Central memory CD8-positive, alpha-beta T cell (primary cell): ENCODE measurements at places on chromosomes 12 and 14.

DNA sequence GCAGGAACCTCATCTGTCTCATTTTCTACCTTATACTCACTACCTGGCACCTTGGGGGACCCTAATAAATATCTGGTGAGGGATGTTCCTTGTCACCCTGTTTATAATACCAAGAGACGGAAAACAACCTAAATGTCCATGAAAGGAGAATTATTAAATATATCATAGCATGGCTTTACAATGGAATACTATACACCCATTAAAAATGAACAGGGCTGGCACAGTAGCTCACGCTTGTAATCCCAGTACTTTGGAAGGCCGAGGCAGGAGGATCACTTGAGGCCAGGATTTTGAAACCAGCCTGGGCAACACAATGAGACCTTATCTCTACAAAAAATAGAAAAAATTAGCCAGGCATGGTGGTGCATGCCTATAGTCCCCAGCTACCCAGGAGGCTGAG, 34.3 kb upstream of the SPPL3 start:
- peaks cover 35% of the 10 kb centered on the region for H3K27me3 ChIP-seq
- H3K27ac ChIP-seq: no peak overlapping the region
- H3K4me1 ChIP-seq: no peaks in the 10 kb centered on the region
- H3K36me3 ChIP-seq: peaks cover 2% of the 10 kb centered on the region

GRCh38 chr12:2003676-2004112, 563 bp downstream of the DCP1B start:
- DNase-seq: no peak
- peaks cover 34% of the 10 kb centered on the region for H3K4me1 ChIP-seq
- H3K4me3 ChIP-seq: peak overlapping the region; percentile 96
- peaks cover 12% of the 10 kb centered on the region for H3K36me3 ChIP-seq
- H3K27me3 ChIP-seq: no peaks in the 10 kb centered on the region

GRCh38 chr12:59929110-59929509, 333.3 kb downstream of the SLC16A7 start:
- H3K36me3 ChIP-seq: peaks cover 2% of the 10 kb centered on the region
- no peak for DNase-seq
- no peaks in the 10 kb centered on the region for H3K4me1 ChIP-seq
- H3K4me3 ChIP-seq: no peak overlapping the region
- H3K27ac ChIP-seq: no peak overlapping the region
- H3K27me3 ChIP-seq: no peaks in the 10 kb centered on the region

GRCh38 chr12:5461966-5462365, 30.1 kb downstream of the NTF3 start:
- no peaks in the 10 kb centered on the region for H3K4me1 ChIP-seq
- peaks cover 3% of the 10 kb centered on the region for H3K36me3 ChIP-seq
- H3K4me3 ChIP-seq: no peak overlapping the region
- DNase-seq: no peak
- no peak overlapping the region for H3K27ac ChIP-seq

DNA sequence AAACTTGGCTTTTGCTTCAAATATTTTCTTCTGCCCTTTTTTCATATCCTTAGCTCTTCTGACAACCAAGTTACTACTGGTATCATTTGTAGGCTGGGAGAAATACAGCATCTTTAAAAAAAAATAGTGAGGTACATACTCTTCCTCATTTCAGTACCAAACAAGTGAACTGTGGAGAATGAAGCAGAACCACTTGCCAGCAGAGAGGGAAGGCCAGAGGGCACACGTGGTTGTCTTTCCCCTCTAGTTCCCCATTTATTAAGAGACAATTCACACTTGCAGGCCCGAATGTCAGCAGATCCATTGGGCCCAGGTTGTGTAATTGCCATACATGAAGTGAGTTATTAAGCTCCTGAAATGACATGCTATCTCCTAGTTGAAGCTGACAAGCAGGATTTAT, 3.2 kb downstream of the SUSD6 start:
- H3K4me3 ChIP-seq: peak overlapping the region; percentile 80
- peak overlapping the region; percentile 94 for H3K27ac ChIP-seq
- H3K27me3 ChIP-seq: no peaks in the 10 kb centered on the region
- no peak for DNase-seq
- H3K36me3 ChIP-seq: peaks cover 12% of the 10 kb centered on the region

DNA sequence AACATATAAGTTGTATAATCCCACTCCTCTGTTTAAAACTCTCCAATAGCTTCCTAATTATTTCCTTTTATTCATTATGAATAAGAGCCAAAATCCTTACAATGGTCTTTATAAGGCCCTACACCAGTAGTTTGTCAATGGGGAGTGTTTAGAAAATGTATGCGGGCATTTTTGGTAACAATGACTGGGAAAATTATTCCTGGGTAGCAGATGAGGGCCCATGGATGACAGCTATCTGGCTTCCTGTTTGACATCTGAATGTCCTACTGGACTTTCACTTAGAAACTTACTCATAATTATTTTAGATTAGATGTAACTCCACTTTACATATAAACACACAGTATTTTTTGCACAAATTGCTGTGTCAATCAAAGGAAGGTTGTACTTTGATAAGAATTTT, 101.2 kb downstream of the PAPLN start:
- H3K36me3 ChIP-seq: peaks cover 2% of the 10 kb centered on the region
- DNase-seq: no peak
- peaks cover 12% of the 10 kb centered on the region for H3K4me1 ChIP-seq
- no peak overlapping the region for H3K4me3 ChIP-seq

DNA sequence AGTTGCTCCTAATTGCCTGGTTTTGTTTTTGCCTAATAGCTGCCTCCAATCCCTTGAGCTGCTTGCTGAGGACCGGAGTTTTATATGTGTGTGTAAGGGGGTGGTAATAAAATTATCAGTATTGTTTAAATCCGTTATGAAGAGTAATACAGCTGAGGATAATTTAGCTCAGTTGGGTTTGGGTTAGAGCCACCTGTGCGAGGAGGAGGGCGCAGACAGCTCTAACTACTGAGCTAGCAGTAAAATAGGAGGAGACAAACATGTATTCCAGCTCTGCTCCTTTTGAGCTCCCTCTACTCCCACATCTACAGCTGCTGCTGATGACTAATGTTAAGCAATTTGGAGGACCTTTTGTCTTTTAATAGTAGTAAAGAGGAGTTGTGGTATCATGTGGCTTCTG, 61.5 kb downstream of the SPATS2 start:
- H3K36me3 ChIP-seq: no peaks in the 10 kb centered on the region
- no peak overlapping the region for H3K4me3 ChIP-seq
- H3K27ac ChIP-seq: no peak overlapping the region
- DNase-seq: no peak
- H3K27me3 ChIP-seq: no peaks in the 10 kb centered on the region
- H3K4me1 ChIP-seq: no peaks in the 10 kb centered on the region

DNA sequence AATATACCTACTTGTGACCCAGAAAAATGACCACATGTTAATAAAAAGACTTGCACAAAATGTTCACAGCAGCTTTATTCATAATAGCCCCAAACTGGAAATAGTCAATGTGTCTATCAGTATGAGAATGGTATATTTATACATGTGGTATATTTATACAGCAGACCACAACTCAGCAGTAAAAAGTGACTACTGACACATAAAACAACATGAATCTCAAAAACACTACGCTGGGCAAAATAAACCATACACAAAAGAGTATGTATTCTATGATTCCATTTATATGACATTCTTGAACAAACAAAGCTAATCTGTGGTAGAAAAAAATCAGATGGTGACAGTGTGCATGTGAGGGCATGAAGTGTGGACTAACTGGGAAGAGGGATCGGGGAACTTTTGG, 35.1 kb downstream of the ARF6 start:
- H3K27me3 ChIP-seq: no peaks in the 10 kb centered on the region
- DNase-seq: no peak
- no peak overlapping the region for H3K27ac ChIP-seq
- H3K4me3 ChIP-seq: no peak overlapping the region

GRCh38 chr12:56164345-56164729, 6.2 kb downstream of the MYL6 start:
- H3K4me1 ChIP-seq: peaks cover 36% of the 10 kb centered on the region
- H3K4me3 ChIP-seq: peak overlapping the region; percentile 25
- peak overlapping the region; percentile 77 for H3K27ac ChIP-seq
- no peaks in the 10 kb centered on the region for H3K27me3 ChIP-seq

GRCh38 chr12:110269622-110270124, 11.4 kb upstream of the ATP2A2 start:
- no peak overlapping the region for H3K27ac ChIP-seq
- DNase-seq: no peak
- H3K27me3 ChIP-seq: peaks cover 38% of the 10 kb centered on the region
- no peak overlapping the region for H3K4me3 ChIP-seq
- no peaks in the 10 kb centered on the region for H3K4me1 ChIP-seq
- no peaks in the 10 kb centered on the region for H3K36me3 ChIP-seq

DNA sequence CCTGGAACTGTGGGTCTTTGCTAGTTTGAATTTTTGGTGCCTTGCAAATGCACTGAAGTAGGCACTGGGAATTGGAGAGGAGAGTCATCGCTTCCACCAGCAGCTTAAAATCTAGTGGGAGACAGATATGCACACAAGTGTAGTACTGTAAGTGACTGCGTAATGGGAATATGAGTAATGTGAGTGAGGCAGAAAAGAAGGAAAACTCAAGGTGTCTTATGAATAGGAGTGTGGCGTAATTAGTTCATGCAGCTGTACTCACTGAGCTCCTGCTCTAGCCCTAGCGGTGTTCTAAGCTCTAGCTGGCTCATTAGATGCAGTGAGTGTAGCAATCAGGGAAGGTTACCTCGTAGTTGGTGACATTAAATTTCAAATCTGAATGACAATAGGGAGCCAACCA, 2.8 kb downstream of the TCP11L2 start:
- H3K27me3 ChIP-seq: no peaks in the 10 kb centered on the region
- H3K27ac ChIP-seq: peak overlapping the region; percentile 44
- DNase-seq: no peak
- H3K36me3 ChIP-seq: peaks cover 37% of the 10 kb centered on the region
- H3K4me3 ChIP-seq: no peak overlapping the region

DNA sequence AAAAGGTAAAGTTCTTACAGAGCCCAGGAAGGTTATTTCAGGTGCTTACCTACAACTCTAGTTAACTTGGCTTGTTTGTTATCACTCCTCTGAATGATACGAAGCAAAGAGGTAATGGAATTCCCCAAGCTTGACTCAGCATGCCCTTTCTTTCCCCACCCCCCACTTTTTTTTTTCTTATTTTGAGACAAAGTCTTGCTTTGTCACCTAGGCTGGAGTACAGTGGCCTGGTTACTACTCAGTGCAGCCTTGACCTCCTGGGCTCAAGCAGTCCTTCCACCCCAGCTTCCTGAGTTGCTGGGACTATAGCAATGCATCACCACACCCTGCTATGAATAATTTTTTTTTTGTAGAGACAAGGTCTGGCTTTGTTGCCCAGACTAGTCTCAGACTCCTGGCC, 17.1 kb upstream of the YBX3 start:
- DNase-seq: no peak
- peaks cover 25% of the 10 kb centered on the region for H3K27me3 ChIP-seq
- H3K4me3 ChIP-seq: no peak overlapping the region

DNA sequence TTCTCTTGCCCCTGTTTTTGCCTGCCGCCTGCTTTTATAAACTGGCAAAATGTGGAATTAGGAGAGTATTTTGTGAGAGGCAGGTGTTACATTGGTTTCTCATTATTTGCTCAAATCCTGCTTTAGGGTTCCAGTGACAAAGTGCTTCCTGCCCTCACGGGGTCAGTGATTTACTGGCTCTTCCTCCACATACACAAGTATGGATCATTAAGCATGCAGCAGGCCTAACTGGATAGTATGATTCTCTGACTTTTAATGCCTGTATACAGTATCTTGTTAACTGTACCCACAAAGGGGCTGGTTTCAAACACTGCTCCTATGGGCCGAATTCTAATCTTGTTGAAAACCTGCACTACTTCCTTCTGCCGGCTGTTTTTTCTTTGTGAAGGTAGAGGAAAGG, 63.2 kb downstream of the PTCSC3 start:
- no peaks in the 10 kb centered on the region for H3K4me1 ChIP-seq
- H3K27me3 ChIP-seq: no peaks in the 10 kb centered on the region
- no peaks in the 10 kb centered on the region for H3K36me3 ChIP-seq
- no peak for DNase-seq

GRCh38 chr12:109439181-109439580, 37.9 kb downstream of the KCTD10 start:
- H3K27ac ChIP-seq: no peak overlapping the region
- peaks cover 3% of the 10 kb centered on the region for H3K36me3 ChIP-seq
- no peak for DNase-seq
- no peaks in the 10 kb centered on the region for H3K27me3 ChIP-seq

GRCh38 chr12:7039403-7039802, 21.1 kb upstream of the C1S start:
- H3K36me3 ChIP-seq: peaks cover 2% of the 10 kb centered on the region
- no peak for DNase-seq
- no peak overlapping the region for H3K4me3 ChIP-seq
- H3K27me3 ChIP-seq: no peaks in the 10 kb centered on the region

DNA sequence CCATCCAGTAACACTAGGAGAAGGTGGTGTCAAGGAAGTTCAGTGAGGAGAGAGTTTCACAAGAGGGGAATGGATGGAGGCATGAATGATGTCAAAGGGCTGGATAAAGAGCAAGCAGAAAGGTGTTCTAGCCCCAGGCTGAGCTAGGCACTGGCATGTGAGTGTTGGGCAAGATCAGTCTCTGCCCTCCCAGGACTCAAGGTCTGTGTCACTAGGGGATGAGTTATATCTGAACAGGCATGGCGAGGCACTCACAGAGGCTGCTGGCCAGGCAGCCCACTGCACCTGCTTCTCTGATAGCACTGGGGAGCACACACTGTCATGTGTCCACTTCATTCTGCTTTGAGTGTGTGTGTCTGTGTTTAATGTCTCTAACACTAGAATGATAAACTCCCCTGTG, 903.8 kb downstream of the BCL11B start:
- no peak overlapping the region for H3K27ac ChIP-seq
- no peak overlapping the region for H3K4me3 ChIP-seq
- DNase-seq: no peak

- H3K4me1 ChIP-seq: peaks cover 24% of the 10 kb centered on the region
- DNase-seq: no peak
- peaks cover 12% of the 10 kb centered on the region for H3K36me3 ChIP-seq
- peak overlapping the region; percentile 98 for H3K4me3 ChIP-seq
- H3K27ac ChIP-seq: peak overlapping the region; percentile 90
- H3K27me3 ChIP-seq: no peaks in the 10 kb centered on the region
These were observed 921 bp downstream of the RAD51B start for GRCh38 chr14:67820428-67820971.

DNA sequence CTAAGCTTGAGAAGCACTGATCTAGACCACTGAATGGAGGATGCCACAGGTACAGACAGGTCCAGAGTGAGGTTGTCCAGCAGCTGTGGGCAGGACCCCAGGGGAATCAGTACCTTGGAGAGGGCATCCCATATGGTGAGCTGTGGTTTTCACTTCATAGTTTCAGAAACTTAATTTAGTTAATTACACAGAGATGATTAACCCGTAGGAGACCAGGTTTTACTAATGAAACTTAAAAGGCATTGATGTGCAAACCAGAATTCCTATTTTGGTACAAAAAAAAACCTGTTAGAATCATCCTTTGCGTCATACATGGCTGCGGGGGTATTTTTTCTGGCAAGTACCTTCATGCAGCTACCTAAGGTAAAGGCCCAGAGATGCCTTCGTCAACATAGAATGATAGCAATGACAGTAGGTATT, 159.3 kb downstream of the DACT1 start:
- no peaks in the 10 kb centered on the region for H3K4me1 ChIP-seq
- no peaks in the 10 kb centered on the region for H3K36me3 ChIP-seq
- no peak for DNase-seq
- peaks cover 12% of the 10 kb centered on the region for H3K27me3 ChIP-seq
- no peak overlapping the region for H3K4me3 ChIP-seq
- no peak overlapping the region for H3K27ac ChIP-seq

- no peaks in the 10 kb centered on the region for H3K27me3 ChIP-seq
- H3K4me3 ChIP-seq: no peak overlapping the region
- no peaks in the 10 kb centered on the region for H3K36me3 ChIP-seq
- no peak for DNase-seq
These were observed 33.5 kb upstream of the ATP2A2 start for GRCh38 chr12:110247340-110248095.

- H3K27ac ChIP-seq: no peak overlapping the region
- H3K36me3 ChIP-seq: peaks cover 7% of the 10 kb centered on the region
- DNase-seq: no peak
These were observed 67.1 kb downstream of the DERA start for GRCh38 chr12:15977999-15978951.
